ENCODE measurements at places on chromosomes 7 and 10. TPM values are rescaled to one million over a fixed set of nuclear protein-coding genes. Genes with fewer than 3 reads are reported as not detected.

Gene AKR1C4
- total RNA-seq = not detected

- DNase-seq = no peak
Measured at GRCh38 chr10:3148994-3149393, 23.6 kb downstream of the PITRM1 start.

- no peak for DNase-seq
Measured at GRCh38 chr7:97982647-97983046, 7.3 kb downstream of the OCM2 start.

Gene AFAP1L2
- total RNA-seq = 0.98 TPM

Gene AOAH
- 6.0 TPM for total RNA-seq

Gene ERVW-1
- total RNA-seq = 0.23 TPM

DNA sequence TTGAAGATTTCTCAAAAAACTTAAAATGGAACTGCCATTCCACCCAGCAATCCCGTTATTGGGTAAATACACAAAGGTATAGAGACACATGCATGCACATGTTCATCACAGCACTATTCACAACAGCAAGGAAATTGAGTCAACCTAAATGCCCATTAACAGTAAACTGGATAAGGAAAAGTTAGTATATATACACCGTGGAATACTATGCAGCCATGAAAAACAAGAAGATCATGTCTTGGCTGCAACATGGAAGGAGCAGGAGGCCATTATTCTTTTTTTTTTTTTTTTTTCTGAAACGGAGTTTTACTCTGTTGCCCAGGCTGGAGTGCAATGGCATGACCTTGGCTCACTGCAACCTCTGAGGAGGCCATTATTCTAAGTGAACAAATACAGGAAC is 749.0 kb downstream of the MAGI2 start:
- DNase-seq = no peak

- DNase-seq = no peak
Measured at GRCh38 chr10:106189292-106189691, 975.2 kb downstream of the SORCS1 start.

Measured in activated naive CD4-positive, alpha-beta T cell treated with anti-CD3 and anti-CD28 coated beads, Interleukin-2, amount 50 U/mL, for 72 hours (primary cell).